ENCODE measurements at places on chromosomes 1 and 21. TPM values are rescaled to one million over a fixed set of nuclear protein-coding genes. Genes with fewer than 3 reads are reported as not detected.

GRCh38 chr21:29231756-29232529, 66.8 kb upstream of the BACH1 start:
- DNase-seq, result no peak
- H3K27ac ChIP-seq, result no peak overlapping the region
- H3K27me3 ChIP-seq, result peaks cover 3% of the 10 kb centered on the region
- H3K4me1 ChIP-seq, result peaks cover 24% of the 10 kb centered on the region

Gene CELA2B
- total RNA-seq, result not detected

DNA sequence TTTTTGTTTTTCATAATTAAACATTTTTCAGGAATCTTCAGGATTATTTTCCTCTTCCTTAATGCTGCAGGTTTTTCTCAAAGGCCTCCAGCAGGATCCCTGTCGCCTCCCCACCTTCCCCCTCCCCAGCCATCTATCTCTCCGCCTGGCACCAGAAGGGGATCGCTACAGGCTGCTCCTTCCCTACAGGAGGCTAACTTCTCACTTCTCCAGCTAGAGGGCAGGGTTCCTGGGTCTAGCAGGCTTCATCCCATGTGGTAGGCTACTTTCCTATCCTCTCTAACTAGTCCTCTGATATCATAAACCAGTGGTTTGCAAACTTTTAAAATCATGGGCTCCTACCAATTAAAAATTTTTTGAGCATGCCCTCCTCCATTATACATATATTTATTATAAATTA, 104.1 kb downstream of the KCNN3 start:
- no peak overlapping the region for H3K27ac ChIP-seq
- H3K27me3 ChIP-seq, result peaks cover 9% of the 10 kb centered on the region
- H3K4me1 ChIP-seq, result peaks cover 5% of the 10 kb centered on the region
- no peaks in the 10 kb centered on the region for H3K36me3 ChIP-seq

DNA sequence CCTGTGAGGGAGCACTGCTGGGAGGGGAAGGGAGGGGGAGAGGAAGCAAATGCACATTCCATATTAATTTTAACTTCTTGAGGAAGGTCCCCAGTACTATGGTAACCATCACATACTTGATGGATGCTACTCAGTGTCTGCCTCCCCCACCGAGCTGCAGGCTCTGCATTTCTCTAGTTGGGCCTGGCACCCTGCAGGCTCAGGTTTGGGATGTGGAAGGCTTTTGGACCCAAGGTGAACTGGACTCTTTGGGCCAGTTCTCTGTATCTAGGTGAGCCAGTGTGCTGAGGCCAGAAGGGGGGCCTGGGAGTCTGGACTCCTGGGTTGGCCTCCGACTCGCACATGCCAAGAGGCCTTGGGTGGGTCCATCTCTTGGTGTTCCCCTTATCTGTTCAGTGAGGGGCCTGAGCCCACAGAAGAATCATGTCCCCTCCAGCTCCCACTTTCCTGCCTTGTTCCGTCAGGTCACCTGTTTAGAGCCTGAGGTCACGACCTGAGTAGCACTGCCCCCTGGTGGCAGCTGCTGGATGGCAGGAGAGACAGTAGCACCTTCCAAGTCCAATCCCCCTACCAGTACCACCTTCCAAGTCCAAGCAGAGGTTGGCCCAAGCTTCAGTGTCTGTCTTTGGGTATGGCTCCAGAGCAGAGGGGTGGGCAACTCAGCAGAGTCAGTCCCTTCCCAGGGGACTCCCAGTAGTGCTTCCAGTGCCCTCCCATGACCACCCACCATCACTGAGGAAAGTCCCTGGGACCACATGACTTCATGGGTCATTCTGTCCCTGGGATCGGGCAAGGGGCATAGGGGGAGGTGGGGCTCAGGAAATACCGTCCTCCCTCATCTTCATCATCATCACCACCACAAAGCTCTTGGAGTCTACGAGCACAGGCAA, 241.8 kb downstream of the TRABD2B start:
- H3K4me3 ChIP-seq, result no peak overlapping the region
- H3K27me3 ChIP-seq, result no peaks in the 10 kb centered on the region
- H3K36me3 ChIP-seq, result no peaks in the 10 kb centered on the region
- H3K27ac ChIP-seq, result no peak overlapping the region
- peak; percentile 71 for DNase-seq

DNA sequence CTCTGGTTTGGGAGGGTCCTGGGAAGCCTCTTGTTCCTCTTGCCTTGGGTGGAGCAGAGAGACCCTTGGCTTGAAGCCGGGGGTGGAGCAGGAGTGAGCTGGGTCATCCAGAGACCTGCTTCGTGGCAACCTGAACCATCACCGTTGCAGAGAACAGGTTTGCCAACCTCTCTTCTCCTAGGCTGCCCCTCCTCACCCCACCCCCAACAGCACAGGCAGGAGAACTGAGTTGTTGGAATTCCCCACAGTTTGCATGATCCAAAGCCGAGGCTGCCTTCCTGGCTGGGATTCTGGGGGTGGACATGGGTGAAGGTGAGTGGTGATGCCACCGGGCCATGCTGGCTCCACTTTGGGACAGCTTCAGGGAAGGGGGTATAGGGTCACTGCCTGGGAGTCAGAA, 2.2 kb downstream of the WNT4 start:
- peaks cover 2% of the 10 kb centered on the region for H3K4me1 ChIP-seq
- H3K36me3 ChIP-seq, result no peaks in the 10 kb centered on the region
- DNase-seq, result no peak
- no peak overlapping the region for H3K4me3 ChIP-seq
- H3K27me3 ChIP-seq, result peaks cover 47% of the 10 kb centered on the region
- H3K27ac ChIP-seq, result no peak overlapping the region

Gene TNFAIP8L2
- 23.7 TPM for total RNA-seq

DNA sequence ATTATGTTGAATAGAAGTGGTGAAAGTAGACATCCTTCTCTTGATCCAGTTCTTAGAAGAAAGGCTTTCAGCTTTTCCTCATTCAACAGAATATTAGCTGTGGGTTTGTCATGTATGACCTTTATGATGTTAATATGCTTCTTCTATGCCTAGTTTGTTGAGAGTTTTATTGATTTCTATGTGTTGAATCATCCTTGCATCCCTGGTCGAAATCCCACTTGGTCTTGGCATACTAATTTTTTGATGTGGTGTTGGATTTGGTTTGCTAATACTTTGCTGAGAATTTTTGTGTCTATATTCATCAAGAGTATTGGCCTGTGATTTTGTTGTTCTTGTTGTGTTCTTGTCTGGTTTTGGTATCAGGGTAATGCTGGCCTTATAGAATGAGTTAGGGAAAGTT, 20.9 kb downstream of the CD55 start:
- H3K27me3 ChIP-seq, result no peaks in the 10 kb centered on the region
- no peak for DNase-seq
- peaks cover 65% of the 10 kb centered on the region for H3K4me1 ChIP-seq
- H3K27ac ChIP-seq, result peak overlapping the region; percentile 60
- H3K36me3 ChIP-seq, result peaks cover 86% of the 10 kb centered on the region
- H3K4me3 ChIP-seq, result peak overlapping the region; percentile 58

- peaks cover 8% of the 10 kb centered on the region for H3K27me3 ChIP-seq
- H3K36me3 ChIP-seq, result no peaks in the 10 kb centered on the region
- H3K4me3 ChIP-seq, result no peak overlapping the region
Measured at GRCh38 chr1:163076044-163076443, 6.9 kb downstream of the RGS4 start.

Gene MYCL
- total RNA-seq, result 0.34 TPM

Gene NPHP4
- total RNA-seq, result 16.4 TPM

GRCh38 chr1:22763487-22764200, 53.0 kb downstream of the EPHB2 start:
- H3K27me3 ChIP-seq, result peaks cover under 1% of the 10 kb centered on the region
- no peaks in the 10 kb centered on the region for H3K4me1 ChIP-seq
- no peaks in the 10 kb centered on the region for H3K36me3 ChIP-seq
- DNase-seq, result no peak
- no peak overlapping the region for H3K27ac ChIP-seq

GRCh38 chr1:15849775-15850324, 2.3 kb downstream of the SPEN start:
- peak; percentile 40 for DNase-seq
- H3K4me3 ChIP-seq, result peak overlapping the region; percentile 98
- peaks cover 3% of the 10 kb centered on the region for H3K36me3 ChIP-seq

Gene FCRL5
- 0.33 TPM for total RNA-seq

Gene DMBX1
- 0.11 TPM for total RNA-seq

GRCh38 chr1:154154534-154155191, at the start of gene NUP210L:
NUP210L (minus strand) TSS chr1:154155073.
- peaks cover 44% of the 10 kb centered on the region for H3K4me1 ChIP-seq
- DNase-seq, result no peak
- no peaks in the 10 kb centered on the region for H3K27me3 ChIP-seq
- peak within 1 kb of the TSS; percentile 96 for H3K27ac ChIP-seq
- H3K4me3 ChIP-seq, result peak within 1 kb of the TSS; percentile 35

Gene CIART
- 1.7 TPM for total RNA-seq

DNA sequence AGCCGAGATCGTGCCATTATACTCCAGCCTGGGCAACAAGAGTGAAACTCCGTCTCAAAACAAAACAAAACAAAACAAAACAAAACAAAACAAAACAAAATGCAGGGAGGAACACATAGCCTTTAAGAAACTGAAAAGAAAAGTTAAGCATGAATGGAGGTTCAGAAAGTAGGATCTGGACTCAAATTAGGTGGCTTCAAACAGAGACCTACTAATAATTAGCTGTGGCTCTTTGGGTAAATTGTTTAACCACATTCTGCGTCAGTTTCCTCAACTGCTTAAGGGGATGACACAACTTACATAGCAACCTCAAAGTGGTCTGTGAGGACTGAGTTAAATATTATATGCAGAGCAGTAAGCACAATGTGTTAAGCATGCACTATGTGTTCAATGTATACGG, 458.2 kb downstream of the ADGRL2 start:
- DNase-seq, result no peak
- H3K4me3 ChIP-seq, result no peak overlapping the region
- no peaks in the 10 kb centered on the region for H3K4me1 ChIP-seq
- H3K27me3 ChIP-seq, result no peaks in the 10 kb centered on the region

DNA sequence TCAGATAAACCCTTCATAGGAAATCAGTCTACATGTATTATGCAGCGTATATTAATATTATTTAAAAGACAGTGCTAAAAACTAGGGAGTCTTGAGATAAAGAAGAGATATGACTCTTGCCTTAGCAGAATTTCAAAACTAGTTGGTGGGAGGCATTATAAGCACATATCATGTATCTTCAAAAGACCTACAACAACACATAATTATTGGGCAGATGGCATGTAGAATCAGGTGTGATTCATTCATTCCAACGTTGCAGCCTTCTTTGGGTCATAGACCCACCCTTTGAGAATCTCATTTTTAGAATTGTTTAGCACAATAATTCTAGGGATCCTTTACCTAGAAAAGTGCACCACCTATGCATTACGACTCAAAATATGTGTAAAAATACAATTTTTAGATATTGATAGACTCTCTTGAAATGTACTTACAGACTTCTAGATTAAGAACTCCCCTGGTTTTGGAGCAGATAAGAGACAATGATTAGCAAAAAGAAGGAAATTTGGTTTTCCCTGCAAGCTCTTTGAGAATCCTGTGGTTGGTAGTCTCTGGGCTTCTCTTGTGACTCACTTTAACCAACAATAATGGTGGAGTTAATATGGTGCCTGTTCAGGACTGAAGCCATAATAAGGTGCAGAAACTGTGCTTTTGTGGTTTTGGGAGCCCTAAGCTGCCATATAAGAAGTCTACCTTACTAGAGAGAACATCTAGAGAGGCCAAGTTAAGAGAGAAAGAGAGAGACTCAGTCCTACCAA, 85.3 kb upstream of the RGS4 start:
- H3K27me3 ChIP-seq, result no peaks in the 10 kb centered on the region
- H3K36me3 ChIP-seq, result no peaks in the 10 kb centered on the region
- H3K4me1 ChIP-seq, result no peaks in the 10 kb centered on the region
- H3K27ac ChIP-seq, result no peak overlapping the region

- peaks cover 3% of the 10 kb centered on the region for H3K4me1 ChIP-seq
- no peak overlapping the region for H3K4me3 ChIP-seq
- peaks cover 2% of the 10 kb centered on the region for H3K36me3 ChIP-seq
- no peak for DNase-seq
Measured at GRCh38 chr1:243406424-243406823, 150.6 kb downstream of the SDCCAG8 start.

Gene TMEM240
- 1.9 TPM for total RNA-seq

DNA sequence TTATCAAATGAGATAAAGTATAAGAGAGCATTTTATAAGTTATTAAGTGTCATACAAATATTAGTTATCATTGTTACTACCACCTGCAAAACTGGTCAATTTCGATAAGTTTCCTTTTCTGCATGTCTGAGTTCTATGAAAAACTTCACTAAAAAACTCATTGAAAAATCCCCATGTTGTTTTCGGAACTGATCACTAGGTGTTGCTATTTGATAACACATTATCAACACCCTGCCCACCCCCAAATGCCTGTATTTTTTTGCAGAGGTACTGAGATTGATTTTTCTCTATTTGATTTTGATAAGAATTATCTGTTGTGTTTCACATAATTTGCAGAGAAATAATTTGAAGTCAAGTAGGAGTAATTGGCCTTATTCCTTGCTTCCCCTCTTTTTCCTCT, 22.1 kb upstream of the DISP1 start:
- peaks cover 4% of the 10 kb centered on the region for H3K36me3 ChIP-seq
- H3K4me1 ChIP-seq, result peaks cover 6% of the 10 kb centered on the region
- H3K27me3 ChIP-seq, result peaks cover 3% of the 10 kb centered on the region
- DNase-seq, result no peak
- H3K27ac ChIP-seq, result no peak overlapping the region

GRCh38 chr1:22976461-22977243, 4.0 kb upstream of the LACTBL1 start:
- no peak overlapping the region for H3K4me3 ChIP-seq
- H3K36me3 ChIP-seq, result no peaks in the 10 kb centered on the region
- peaks cover 3% of the 10 kb centered on the region for H3K4me1 ChIP-seq

Gene ZNF593OS
- total RNA-seq, result not detected

GRCh38 chr1:29284961-29285560, 48.7 kb downstream of the PTPRU start:
- peaks cover 4% of the 10 kb centered on the region for H3K4me1 ChIP-seq
- no peak for DNase-seq
- H3K27me3 ChIP-seq, result no peaks in the 10 kb centered on the region
- no peak overlapping the region for H3K4me3 ChIP-seq
- H3K36me3 ChIP-seq, result no peaks in the 10 kb centered on the region

Gene HPCA
- 0.40 TPM for total RNA-seq

DNA sequence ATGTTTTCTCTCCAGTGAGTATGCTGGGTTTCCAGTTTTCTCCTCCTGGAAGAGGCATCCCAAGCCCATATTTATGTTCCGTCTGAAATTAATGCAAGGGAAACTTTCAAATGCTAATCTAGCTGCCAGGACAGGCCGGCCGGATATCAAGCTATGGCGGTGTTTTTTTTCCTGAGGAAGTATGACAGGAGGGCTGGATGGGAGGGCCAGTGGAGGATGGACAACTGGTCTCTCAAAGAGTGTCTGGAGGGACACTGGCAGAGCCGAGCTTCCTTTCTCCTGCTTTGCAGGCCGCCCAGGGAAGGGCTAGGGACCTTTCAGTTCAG, 212.7 kb downstream of the TRABD2B start:
- DNase-seq, result no peak
- H3K36me3 ChIP-seq, result no peaks in the 10 kb centered on the region
- no peaks in the 10 kb centered on the region for H3K27me3 ChIP-seq
- no peak overlapping the region for H3K27ac ChIP-seq

DNA sequence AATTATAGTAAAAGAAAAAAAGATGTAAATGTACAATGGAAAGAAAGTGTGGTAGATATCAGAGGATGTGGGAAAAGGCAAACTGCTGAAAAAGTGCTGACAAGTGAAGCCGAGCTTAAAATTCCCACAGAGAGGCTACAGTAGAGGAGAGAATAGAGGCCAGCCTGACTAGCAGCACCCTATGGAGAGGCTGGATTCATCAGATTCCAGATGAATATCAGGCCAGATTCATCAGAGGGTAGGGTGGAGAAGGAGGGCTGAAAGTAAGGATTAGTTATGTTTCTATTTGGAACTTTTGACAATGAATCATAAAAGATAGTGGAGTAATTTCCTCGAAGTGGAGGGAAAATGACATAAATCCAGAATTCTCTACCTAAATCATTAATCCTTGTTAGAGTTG, 60.4 kb upstream of the NEK7 start:
- H3K4me1 ChIP-seq, result peaks cover 5% of the 10 kb centered on the region
- peaks cover 2% of the 10 kb centered on the region for H3K27me3 ChIP-seq
- no peak for DNase-seq
- H3K4me3 ChIP-seq, result no peak overlapping the region
- H3K27ac ChIP-seq, result no peak overlapping the region

Gene OR10Z1
- total RNA-seq, result not detected

Data from activated naive CD8-positive, alpha-beta T cell treated with anti-CD3 and anti-CD28 coated beads, Interleukin-2, amount 10 ng/mL, durations not matched to agents 7 days and 5 days (primary cell).